ENCODE measurements at places on chromosomes 7 and 10.

DNA sequence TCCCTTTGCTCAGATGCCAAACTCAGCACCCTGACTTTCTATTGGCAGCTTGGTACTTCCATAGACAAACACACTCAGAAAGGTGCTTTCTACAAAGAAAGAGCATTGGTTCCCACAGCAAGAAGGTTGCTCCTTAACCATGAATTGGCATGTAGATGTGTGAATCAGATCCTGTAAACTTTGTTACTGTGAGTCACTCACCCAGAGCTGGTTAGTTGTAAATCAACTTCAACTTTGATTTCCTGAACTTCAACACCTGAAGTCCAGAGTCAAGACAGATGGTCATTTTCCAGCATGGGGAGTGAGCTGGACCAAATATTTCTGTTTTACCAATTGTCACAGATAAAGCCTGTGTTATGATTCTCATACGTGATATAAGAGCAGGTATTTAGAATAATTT, 797.2 kb downstream of the TNS3 start:
- DNase-seq: no peak

- DNase-seq: no peak
These were observed 180.2 kb downstream of the ADARB2 start for GRCh38 chr10:1557081-1557480.

DNA sequence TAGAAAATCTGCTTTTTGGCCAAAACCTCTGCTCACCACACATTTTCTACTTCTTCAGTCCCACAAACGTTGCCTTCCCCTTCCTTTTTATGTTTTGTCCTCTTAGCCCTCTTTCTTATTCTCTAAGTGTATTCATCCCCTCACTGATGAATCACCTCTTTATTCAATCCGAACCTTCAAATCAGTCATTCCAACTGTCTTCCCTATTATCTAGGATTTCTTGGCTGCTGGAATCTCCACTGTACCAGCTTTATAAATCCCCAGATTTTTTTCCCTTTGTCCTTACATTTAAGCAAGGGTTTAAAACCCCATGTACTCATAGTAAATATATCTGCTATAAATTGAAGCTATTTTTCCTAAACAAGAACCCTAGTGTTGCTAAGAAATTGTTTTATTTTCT, 176.9 kb downstream of the SEMA3A start:
- DNase-seq: no peak

DNA sequence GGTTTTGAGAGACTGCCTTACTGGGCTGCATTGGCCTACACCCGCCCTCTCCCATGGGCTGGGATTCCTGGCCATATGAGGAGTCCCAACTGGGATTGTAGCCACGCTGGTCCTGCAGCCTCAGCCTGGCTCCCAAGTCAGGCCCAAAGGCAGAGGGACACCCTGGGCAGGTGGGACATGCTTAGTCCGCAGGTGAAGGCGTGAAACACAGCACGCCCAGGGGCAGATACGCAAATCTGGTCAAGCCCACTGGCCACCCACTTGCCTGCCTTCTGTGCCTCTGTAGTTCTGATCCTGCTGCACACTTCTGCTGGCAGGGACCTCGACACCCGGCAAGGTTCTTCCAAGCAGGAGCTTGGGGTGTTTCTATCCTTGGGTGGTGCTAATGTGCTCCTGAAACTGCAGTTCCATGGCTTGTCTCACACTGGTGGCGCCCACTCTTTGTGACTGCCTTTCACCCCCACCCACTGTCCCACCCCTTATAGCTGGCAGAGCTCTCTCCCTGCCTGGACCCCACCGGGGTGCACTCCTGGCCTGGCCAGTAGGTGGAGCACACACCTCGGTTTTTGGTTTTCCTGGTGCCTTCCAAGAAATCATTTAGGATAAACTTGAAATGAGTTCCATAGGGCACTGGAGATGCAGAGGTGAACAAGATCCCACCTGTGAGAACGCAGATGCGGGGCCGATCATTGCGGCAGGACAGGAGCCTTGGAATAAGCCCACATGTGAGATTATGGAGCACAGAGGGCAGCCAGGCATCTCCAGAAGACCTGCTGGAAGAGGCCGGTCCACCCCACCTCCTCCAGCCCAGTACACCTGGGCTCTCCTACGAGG, 47.9 kb downstream of the MKI67 start:
- no peak for DNase-seq

- no peak for DNase-seq
These were observed 98.2 kb downstream of the AOAH start for GRCh38 chr7:36626111-36626510.

DNA sequence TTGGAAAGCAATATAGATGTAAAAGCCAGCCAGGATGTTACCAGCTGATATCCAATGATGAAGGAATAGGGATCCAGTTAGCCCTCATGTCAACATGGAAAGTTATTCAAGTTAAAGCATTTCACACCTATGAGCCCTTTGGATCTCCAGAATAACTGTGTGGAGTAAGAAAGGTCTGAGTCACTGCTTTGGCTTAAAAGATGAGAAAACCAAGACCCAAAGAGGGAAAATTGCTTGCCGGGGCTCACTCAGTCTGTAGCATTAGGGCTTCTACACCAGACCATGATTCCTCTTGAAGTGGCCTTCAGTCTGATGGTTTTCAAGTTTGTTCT, 12.6 kb downstream of the LSM5 start:
- no peak for DNase-seq

GRCh38 chr10:9986786-9987185, 1030.9 kb upstream of the CELF2 start:
- no peak for DNase-seq

DNA sequence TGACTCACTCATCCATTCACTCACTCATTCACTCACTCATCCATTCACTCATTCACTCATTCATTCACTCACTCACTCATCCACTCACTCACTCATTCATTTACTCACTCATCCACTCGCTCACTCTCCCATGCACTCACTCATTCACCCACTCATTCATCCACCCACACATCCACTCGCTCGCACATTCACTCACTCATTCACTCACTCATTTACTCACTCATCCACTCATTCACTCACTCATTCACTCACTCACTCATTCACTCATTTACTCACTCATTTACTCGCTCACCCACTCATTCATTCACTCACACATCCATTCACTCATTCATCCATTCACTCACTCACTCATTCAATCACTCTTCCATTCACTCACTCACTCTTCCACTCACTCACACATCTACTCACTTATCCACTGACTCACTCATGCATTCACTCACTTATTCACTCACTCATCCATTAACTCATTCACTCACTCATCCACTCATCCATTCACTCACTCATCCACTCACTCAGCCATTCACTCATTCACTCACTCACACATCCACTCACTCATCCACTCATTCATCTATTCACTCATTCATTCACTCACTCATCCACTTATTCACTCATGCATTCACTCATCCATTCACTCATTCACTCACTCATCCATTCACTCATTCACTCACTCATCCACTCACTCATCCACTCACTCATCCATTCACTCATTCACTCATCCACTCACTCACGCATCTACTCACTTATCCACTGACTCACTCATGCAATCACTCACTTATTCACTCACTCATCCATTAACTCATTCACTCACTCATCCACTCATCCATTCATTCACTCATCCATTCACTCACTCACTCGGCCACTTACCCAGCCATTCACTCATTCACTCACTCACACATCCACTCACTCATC, 74.0 kb downstream of the CARD11 start:
- no peak for DNase-seq

DNA sequence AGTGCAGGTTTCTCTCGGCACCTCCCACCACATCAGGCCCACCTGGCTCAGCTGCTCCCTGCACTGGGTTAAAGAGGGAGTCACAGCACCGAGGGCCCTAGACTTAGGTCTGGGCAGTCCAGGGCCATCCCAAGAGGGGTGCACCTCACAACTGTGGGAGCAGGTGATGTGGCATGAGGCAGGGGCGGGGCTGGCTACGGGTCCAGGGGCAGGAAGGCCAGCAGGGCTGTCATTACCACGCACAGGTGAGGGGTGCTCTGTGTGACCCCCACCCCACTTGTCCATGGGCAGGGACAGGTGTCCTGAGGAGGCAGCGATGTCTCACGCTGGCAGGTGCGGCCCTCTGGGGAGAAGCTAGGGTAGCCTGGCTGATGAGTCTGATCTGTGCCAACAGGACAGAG, 40.5 kb upstream of the DPYSL4 start:
- DNase-seq: no peak

GRCh38 chr10:29785701-29786100, 150.9 kb upstream of the SVIL start:
- no peak for DNase-seq

- DNase-seq: no peak
These were observed 96.4 kb downstream of the FOXL3 start for GRCh38 chr7:386385-386784.

GRCh38 chr10:121525251-121526134, 72.8 kb downstream of the FGFR2 start:
- no peak for DNase-seq

DNA sequence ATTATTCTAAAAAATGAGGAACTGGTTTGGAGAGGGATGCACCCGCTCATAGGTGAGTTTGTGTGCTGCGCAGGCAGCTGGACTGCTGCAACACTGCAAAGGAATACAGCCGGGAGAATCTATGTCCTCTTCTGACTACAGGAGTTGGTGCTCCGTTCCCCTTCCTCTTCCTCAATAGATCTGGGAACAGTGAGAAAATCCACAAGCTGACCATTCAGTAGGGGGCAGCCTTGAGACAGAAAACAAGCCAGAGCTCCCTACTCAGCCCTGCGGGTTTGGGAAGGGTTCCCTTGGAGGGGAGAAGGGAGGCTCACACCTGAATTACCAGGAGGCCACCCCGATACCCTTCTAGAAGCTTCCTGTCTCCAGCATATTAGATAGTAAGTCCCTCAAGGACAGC, 87.3 kb upstream of the FOXI2 start:
- no peak for DNase-seq

DNA sequence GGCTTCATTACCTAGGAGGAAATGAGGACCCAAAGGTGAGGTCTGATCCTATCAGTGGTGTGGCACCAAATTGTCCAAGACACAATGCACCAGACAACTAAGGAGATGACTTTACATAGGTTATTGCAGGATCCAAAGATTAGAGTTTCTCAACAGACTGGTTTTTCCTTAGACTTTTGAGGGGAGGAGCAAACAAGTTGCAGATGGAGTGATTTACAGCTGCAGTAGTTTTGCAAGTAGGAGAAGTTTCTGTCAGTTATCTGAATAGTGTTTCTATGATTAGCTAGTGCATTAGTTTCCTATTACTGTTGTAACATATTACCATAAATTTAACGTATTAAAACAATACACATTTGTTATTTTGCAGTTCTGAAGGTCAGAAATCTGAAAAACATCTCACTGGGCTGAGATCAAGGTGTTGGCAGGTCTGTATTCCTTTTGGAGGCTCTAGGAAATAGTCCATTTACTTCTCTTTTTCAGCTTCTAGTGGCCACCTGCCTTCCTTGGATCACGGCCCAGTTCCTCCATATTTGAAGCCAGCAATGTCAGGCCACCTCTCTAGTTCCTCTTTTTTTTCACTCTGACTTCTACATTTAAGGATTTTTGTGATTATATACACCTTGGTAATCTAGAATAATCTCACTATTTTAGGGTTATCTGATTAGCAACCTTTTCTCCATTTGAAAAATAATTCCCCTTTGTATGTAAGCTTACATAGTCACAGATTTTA, 994.9 kb downstream of the REEP3 start:
- DNase-seq: no peak

DNA sequence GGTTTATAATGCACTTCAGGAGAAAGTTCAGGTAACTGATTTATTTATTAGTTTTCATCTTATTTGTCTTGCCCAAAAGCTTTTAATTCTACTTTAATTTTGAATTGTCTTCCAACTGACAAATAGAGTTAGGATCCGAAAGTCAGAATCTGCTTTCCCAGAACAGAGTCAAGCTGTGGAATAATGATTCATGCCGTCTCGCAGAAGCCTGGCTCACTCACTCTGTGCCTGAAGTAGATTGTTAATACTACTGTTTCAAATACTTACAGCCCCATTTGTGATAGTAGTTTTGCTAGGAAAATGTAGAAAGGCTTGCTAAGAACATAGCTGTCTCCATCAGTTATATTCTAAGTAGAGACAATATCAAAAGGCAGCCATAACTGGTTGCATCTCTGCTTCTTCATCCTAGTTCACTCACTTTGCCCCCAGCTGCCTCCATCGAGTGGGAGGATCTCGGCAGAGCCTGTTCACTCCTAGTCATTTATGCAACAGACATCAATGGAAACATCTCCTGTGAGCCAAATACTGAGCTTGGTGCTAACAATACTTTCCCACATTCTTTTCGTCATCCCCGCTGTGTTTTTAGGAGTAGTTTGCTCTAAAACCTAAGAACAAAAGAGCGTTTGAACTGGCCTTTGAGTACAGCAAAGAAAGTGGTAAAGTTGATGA, 28.0 kb downstream of the ABRAXAS2 start:
- DNase-seq: no peak

DNA sequence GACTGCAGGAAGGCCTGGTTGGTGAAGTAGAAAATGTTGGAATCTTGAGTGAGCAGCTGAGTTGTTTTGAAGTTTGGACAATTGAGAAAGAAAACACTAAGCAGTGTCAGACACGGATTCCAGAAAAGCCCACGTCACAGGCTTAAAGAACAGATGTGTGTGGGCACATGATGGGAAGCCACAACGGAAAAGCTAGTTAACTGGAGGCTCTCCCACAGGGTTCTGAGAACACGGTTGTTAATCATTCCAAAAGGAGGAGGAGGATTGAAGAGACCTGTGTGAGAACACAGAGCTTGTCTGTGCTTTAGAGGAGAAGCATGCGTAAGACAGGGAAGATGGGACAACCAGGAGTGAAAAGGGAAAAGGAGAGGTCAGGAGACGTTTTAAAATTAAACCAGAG, 42.6 kb downstream of the SHH start:
- no peak for DNase-seq

- DNase-seq: no peak
These were observed 72.3 kb upstream of the FAM13C start for GRCh38 chr10:59434463-59435321.

DNA sequence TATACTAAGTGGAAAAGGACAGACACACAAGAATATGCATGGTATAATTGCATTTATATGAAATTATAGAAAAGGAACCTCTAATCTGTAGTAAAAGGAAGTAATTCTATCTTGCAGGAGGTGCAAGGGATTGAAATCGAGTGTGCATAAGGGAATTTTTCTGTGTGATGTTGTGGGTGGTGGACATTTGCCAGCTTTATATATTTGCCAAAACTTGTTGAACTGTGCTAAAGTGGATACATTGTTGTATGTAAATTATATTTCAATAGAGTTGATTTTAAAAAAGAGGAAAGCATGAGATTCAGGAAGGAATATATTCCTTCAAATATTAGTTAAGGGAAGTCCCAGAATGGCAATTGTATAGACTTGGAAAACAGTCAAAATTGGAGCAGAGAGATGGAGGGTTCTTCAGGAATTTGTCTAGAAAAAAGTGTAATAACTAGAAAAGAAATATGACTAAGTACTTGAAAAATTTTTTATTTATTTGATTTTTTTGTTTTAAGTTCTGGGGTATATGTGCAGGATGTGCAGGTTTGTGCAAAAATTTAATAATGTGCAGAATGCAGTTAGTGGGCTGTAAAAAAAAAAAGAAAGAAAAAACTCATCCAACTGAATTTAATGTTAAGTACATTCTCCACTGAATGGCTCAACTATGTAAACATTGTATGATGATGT, 96.1 kb downstream of the ARL4A start:
- DNase-seq: no peak

Data from amniotic stem cell (primary cell).